ENCODE measurements at places on chromosomes 5 and 9. TPM values are rescaled to one million over a fixed set of nuclear protein-coding genes. Genes with fewer than 3 reads are reported as not detected.

DNA sequence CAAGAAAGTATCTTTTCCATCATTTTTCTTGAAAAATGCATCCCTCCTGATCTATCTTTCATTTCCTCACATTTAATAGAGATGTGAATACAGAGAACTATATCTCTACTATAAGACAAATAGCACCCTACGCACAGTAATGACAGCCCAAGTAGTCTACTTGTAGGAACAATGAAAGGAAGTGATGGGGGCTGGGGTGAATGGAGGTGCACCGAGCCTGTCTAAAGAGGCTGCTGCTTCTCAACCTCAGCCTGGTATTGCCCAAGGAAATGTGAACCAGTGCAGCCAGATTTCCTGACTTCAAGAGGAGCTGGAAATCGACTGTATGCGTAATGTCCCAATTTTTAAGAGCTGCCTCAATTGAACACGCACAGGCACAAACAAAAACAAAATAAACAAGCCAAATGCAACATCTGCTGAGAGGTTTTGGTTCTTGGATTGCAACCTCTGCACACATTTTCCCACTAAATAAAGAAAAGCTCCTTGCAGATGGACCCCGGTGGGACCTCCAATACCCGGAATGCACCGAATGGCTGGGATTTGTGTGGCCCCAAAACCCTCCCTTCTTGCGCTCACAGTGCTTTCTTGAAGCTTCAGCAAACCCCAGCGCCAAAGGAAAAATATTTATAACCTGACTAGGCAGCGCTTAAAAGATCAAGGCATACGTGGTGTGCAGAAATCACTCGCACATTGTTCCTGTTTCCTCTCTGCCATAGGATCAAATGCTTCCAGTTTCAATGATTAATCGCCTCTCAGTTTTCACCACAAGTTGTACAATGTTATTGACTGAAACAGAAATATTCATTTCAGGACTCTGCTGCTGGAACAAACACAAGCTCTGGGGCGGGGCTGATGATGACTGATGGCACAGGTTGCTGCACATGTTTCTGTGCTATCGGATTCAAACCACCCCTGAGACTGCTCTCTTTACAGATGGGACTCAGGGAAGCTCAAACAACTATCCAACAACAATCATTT is 68.3 kb downstream of the KCNIP1 start:
- no peaks in the 10 kb centered on the region for H3K27me3 ChIP-seq
- H3K36me3 ChIP-seq = no peaks in the 10 kb centered on the region
- DNase-seq = no peak
- H3K27ac ChIP-seq = no peak overlapping the region
- no peak overlapping the region for H3K4me3 ChIP-seq

- no peak for DNase-seq
- H3K27me3 ChIP-seq = no peaks in the 10 kb centered on the region
- peaks cover 32% of the 10 kb centered on the region for H3K4me1 ChIP-seq
- H3K27ac ChIP-seq = no peak overlapping the region
Measured at GRCh38 chr5:126004636-126005035, 418.6 kb upstream of the GRAMD2B start.

DNA sequence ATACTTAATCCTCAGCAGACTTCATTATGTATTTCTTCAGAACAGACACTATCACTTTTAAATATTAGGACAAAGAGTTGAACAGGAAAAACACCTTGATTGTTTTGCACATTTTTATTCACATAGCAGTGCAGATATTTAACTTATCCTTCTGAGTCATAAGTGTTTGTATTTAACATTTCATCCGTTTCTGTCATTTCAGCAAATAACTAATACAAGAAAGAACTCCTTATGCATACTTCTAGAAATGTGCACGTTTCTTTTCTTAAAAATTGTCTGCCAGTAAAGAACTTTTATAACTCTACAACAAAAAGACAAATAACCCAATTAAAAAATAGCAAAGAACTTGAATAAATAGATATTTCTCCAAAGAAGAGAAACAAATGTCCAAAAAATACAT is 3.3 kb upstream of the CNTLN start:
- DNase-seq = no peak
- peaks cover 13% of the 10 kb centered on the region for H3K4me1 ChIP-seq
- H3K27me3 ChIP-seq = no peaks in the 10 kb centered on the region
- no peak overlapping the region for H3K4me3 ChIP-seq
- no peaks in the 10 kb centered on the region for H3K36me3 ChIP-seq
- H3K27ac ChIP-seq = no peak overlapping the region

- H3K27me3 ChIP-seq = no peaks in the 10 kb centered on the region
- H3K4me3 ChIP-seq = peak overlapping the region; percentile 44
- no peaks in the 10 kb centered on the region for H3K36me3 ChIP-seq
- peaks cover 15% of the 10 kb centered on the region for H3K4me1 ChIP-seq
- H3K27ac ChIP-seq = peak overlapping the region; percentile 19
Measured at GRCh38 chr5:9545136-9545991, 511 bp downstream of the SEMA5A start.

DNA sequence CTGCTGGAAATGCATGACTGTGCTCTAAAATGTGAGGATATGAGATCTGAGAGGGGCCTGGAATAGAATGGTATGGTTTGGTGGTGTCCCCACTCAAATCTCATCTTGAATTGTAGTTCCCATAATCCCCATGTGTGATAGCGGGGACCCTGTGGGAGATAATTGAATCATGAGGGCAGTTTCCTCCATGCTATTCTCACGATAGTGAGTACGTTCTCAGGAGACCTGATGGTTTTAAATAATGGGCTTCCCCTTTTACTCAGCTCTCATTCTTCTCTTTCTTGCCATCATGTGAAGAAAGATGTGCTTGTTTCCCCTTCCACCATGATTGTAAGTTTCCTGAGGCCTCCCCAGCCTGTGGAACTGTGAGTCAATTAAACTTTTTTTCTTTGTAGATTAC is 133.6 kb upstream of the ADAMTS16 start:
- H3K27me3 ChIP-seq = no peaks in the 10 kb centered on the region
- H3K27ac ChIP-seq = no peak overlapping the region
- DNase-seq = no peak
- H3K36me3 ChIP-seq = no peaks in the 10 kb centered on the region
- no peak overlapping the region for H3K4me3 ChIP-seq
- no peaks in the 10 kb centered on the region for H3K4me1 ChIP-seq

GRCh38 chr9:101512116-101512515 is 21.5 kb upstream of the RNF20 start:
- no peaks in the 10 kb centered on the region for H3K27me3 ChIP-seq
- H3K27ac ChIP-seq = no peak overlapping the region
- DNase-seq = no peak
- H3K36me3 ChIP-seq = no peaks in the 10 kb centered on the region
- no peaks in the 10 kb centered on the region for H3K4me1 ChIP-seq

GRCh38 chr5:141182248-141182647 is at the start of gene PCDHB16:
Gene PCDHB16 (plus strand): TSS chr5:141182387. CDS start chr5:141182560, 173 bp downstream.
- H3K4me3 ChIP-seq = no peak within 1 kb of the TSS
- DNase-seq = peak; percentile 13
- H3K4me1 ChIP-seq = no peaks in the 10 kb centered on the region
- no peak within 1 kb of the TSS for H3K27ac ChIP-seq
- no peaks in the 10 kb centered on the region for H3K27me3 ChIP-seq
- no peaks in the 10 kb centered on the region for H3K36me3 ChIP-seq

DNA sequence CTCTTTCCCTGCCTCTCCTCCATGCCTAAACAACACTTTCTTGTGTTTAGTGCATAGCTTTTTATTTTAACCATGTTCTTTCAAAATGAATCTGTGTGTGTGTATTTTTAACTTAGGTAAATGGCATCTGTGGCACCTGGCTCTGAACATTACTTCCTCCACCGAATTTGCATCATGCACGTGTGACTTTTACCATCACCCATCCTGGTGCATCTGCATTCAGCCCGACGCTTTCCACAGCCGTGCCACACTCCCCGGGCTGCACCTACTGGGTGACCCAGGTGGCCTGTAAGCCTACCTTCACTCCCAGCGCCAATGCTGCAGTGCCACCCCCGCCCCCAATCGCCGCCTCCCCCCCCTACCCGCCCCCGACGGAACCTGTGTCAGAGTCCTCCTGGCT is 12.7 kb upstream of the FCN1 start:
- no peak overlapping the region for H3K4me3 ChIP-seq
- no peak for DNase-seq
- H3K4me1 ChIP-seq = no peaks in the 10 kb centered on the region
- H3K27me3 ChIP-seq = no peaks in the 10 kb centered on the region

- no peaks in the 10 kb centered on the region for H3K27me3 ChIP-seq
- no peaks in the 10 kb centered on the region for H3K36me3 ChIP-seq
- H3K4me3 ChIP-seq = no peak overlapping the region
- peaks cover 7% of the 10 kb centered on the region for H3K4me1 ChIP-seq
- no peak overlapping the region for H3K27ac ChIP-seq
Measured at GRCh38 chr9:127225801-127226625, 38.6 kb upstream of the GARNL3 start.

The RETREG1 gene
- total RNA-seq = 19.1 TPM

The SLC6A18 gene
- not detected for total RNA-seq

The HBEGF gene
- 13.0 TPM for total RNA-seq

The LHX2 gene
- total RNA-seq = not detected

The TRIM23 gene
- total RNA-seq = 16.9 TPM

The HMGCR gene
- 51.4 TPM for total RNA-seq

All from thyroid gland (tissue), 4 donors.